ENCODE measurements at places on chromosomes 4 and X.
A peak's percentile ranks its signal among the peaks of the same experiment; 100 is the strongest.

- DNase-seq: peak; percentile 20
Measured at GRCh38 chr4:129641179-129641578, 545.2 kb downstream of the C4orf33 start.

DNA sequence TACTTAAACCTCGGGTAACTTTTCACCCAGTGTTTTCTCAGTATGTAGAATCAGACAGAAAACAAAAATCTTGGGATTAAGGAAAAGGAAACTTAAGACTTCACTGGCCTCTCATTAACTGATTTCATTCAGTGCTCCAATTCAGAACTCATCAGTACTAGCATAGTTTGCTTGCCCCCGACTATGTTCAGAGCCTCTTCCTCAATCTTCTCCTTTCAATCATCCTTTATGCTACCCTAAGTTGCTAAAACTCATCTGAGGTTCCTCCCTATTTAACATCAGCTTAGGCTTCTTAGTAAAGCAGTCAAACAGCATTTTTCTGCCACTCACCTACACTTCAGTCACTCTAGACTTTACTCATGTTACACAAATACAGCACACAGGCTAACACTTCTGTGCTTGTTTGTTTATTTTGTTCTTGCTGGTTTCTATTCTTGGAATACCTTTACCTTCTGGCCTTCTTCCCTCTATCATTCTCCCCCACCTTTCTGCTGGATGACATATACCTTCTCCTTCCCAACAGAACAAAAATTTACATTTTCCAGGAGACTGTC lies 163.0 kb upstream of the TLL1 start:
- no peak for DNase-seq

DNA sequence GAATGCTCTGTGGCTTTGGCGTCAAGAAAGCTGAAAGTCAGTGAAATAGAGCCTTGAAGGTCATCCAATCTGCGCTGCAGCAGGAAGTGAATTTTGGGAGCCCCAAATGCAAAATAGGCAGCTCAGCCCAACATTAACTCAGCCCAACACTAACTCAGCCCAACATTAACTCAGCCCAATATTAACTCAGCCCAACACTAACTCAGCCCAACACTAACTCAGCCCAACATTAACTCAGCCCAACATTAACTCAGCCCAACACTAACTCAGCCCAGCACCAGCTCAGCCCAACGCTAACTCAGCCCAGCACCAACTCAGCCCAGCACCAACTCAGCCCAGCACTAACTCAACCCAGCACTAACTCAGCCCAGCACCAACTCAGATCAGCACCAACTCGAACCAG lies 71.5 kb downstream of the SORBS2 start:
- DNase-seq: no peak

GRCh38 chr4:29596228-29596627 lies 1123.9 kb upstream of the PCDH7 start:
- DNase-seq: no peak

DNA sequence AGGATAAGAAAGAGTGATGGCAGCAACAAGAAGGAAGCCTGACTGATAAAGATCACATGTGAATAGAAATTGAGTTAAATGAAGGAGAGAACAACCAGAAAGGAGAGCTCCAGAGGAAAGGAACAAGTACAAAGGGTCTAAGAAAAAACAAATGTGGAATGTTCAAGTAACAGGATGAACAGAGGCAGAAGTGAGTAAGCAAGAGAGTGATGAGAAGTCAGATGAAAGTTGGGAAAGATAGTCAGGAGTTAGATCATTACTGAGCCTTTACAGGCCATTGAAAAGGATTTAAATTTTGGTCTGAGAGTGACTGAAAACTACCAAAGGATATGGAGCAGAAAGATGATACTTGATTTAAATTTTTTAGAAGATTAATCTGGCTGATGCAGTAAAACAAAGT lies 38.1 kb downstream of the NFXL1 start:
- DNase-seq: peak; percentile 15

DNA sequence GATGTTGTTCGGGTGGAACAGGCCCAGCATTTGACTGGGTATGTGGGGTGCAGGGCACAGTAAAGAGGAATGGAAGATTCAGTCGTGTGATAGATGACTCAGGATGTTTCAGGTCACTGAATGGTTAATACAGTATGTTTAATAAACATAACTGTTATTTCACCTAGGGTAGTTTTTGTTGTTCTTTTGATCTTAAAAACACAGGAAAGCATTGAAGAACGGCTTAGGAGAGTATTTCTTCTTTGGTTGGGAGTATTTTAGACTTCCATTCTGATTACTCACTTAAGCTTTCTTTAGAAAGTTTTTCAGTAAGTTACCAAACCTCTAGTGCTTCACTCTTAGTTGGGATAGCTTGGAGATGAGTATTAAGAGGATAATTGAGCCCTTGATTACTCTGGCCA lies 62.3 kb downstream of the STAG2 start:
- no peak for DNase-seq

GRCh38 chr4:174119051-174119450 lies 164.4 kb downstream of the FBXO8 start:
- peak; percentile 71 for DNase-seq

- DNase-seq: peak; percentile 70
Measured at GRCh38 chr4:144575181-144575580, 70.8 kb upstream of the HHIP start.

GRCh38 chr4:4577359-4577875 lies 35.6 kb upstream of the STX18 start:
- DNase-seq: no peak

- DNase-seq: no peak
Measured at GRCh38 chr4:152193059-152193458, 342.8 kb downstream of the FBXW7 start.

DNA sequence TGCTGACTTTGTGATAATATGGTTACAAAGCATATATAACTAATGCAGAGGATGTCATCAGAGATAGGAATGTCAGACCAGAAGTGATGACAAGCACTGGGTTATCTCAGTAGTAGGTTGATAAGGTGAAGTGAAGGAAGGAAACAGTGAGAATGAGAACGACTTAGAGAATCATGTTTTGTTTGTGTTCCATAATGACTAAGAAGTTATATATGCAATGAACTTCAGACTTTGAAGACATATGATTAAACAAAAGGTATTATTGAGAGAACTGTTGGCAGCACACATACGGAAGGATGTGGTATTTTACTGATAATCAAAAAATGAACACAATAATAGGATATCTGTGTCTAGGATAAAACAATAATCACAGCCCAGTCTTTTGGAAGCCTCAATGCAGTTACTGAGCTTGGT lies 18.3 kb upstream of the HHIP start:
- DNase-seq: no peak
